ENCODE measurements at places on chromosomes 3 and 15.
A peak's percentile ranks its signal among the peaks of the same experiment; 100 is the strongest.

- DNase-seq = no peak
Measured at GRCh38 chr15:63948436-63948835, 97.8 kb downstream of the DAPK2 start.

- no peak for DNase-seq
Measured at GRCh38 chr15:56160966-56161365, 82.7 kb downstream of the RFX7 start.

DNA sequence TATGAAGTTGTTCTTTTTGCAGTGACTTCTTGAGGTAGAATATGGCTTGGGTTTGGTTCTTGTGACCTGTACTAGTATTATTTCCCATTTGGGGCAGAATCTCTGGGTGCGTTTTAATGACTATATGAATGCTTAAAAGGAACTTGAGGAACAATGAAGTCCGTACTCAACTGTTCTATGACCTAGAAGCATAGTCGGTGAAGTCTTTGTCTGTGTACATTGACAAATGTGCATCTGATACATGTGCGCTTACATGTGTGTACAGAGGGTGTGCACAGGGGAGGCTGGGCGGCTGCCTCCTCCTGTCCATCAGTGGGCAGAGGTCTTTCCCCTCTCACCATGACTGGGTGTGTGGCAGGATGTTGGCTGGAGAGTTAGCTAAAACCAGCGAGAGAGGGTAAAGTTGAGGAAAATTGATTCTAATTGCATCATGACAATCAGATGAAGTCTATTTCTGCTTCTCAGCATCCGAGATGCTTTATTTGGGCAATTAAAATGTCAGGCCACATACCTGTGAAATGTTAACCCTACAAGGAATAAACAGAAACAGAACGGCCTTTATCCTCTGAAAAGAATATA is 1.0 kb upstream of the NR2F2 start:
- no peak for DNase-seq

DNA sequence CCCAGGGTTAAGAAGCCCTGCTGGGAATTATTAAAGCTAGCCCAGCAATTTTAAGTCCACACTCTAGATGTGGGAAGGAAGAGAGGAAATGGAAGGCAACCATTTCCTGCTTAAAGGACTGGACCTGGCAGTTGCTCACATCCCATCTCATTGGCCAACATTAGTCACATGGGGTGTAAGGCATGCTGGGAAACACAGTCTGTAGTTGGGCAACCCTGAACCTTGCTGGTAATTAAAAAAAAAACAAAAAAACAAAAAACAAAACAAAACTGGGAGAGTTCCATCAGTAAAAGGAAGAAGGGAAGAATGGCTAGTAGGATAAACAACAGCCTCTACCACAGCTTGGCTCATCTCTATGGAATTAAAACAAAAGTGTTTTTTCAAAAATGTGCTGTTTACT is 136.0 kb downstream of the VGLL4 start:
- no peak for DNase-seq

- DNase-seq = no peak
Measured at GRCh38 chr3:55489798-55490132, 2.7 kb upstream of the WNT5A start.

DNA sequence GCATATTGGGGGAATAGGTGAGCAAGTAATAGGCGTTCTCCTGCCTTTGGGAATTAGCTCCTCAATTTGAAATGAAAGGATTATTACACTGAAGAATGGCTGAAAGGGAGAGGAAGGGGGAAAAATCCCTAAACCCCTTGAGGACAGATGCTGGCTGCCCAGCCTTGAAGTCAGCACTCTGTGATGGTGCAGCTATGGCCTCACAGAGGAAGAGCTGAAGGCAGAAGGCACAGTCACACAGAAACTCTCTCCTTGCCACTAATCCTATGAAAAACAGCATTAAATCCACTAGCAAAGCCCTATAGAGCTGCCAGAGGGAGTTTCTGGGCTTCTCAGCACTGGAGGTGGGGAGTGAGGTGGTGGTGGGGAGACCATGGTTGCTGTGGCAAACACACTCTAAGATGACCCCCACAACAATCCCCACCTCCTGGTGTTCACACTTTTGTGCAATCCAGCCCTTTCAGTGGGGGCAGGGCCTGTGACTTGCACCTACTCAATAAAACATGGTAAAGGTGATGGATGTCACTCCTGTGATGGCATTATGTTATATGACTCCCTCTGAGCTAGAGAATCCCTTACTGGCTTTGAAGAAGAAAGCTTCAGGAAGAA is 101.2 kb downstream of the RFTN1 start:
- DNase-seq = no peak

DNA sequence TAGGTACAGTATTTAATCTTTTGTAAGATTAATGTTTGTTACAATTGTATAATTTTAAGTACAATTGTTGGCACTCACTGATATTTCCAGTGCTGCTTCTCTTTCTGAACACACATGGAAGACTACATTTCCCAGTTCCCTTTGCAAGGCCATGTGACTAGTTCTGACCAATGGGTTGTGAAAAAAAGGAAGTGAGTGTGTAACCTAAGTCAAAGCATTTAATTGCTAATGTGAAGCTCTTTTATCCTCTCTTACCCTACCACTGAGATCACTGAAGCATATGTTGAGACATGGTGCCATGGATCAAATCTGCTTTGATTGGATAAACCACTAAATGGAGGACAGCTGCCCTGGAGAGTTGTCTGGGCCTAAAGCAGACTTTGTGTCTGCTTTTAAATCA is 83.9 kb upstream of the PLXND1 start:
- DNase-seq = peak; percentile 18

- no peak for DNase-seq
Measured at GRCh38 chr3:2354702-2355101, 256.0 kb downstream of the CNTN4 start.

GRCh38 chr3:121962443-121962842 is 59.6 kb downstream of the ILDR1 start:
- no peak for DNase-seq

- no peak for DNase-seq
Measured at GRCh38 chr3:168996622-168997021, 666.9 kb downstream of the MECOM start.

DNA sequence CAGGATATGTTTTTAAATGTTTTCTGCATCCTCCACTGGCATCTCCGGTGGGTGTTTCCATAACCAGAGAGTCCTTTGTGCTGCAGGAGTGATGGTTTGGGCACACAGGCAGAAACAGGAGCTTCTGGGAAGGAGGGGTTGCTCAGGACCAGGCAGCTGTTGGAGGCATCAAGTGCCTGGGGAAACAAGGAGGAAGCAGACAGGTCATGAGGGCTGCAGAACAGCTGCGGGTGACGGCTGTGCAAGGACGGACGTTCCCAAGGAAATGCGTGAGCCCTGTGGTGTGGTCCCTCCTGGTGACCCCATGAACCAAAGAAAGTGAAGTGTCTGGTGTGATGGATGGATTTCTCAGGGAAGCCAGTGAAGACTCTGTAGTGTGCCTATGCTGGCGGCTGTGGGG is 61.2 kb upstream of the TNFAIP8L3 start:
- DNase-seq = no peak

DNA sequence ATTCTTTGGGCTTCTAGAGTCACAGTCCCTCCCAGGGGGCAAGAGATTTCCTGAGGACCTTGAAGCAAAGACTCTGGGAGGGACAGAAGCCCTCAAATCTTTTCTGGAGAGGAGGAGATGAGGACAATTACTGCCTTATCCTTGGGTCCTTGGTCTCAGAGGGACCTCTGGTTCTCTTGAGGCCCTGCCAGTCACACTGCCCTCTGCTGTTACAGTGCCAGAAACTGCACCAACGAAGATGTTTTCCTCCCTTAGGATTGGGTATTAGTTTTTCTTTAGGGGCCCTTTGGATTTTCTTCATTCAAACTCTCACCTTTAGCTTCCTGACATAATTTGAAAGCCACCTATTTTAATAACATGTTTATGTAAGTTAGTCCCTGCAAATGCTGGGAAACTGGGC is 58.2 kb upstream of the SCN5A start:
- no peak for DNase-seq

DNA sequence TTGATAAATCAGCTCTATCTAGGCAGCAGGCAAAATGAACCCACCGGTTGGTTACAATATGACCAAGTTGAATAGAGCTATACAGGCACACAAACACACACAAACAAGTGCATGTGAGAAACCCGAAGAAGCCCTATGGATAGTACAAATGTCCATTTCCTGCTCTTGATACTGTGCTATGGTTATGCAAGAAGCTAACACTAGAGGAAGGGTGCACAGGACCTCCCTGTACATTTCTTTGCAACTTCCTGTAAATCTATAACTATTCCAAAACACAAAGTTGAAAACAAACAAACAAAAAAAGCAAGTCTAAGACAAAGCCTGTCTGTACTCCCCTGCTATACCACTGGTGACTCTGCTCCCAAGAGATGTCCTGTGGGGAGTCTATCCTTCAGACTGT is 8.2 kb upstream of the FAM240A start:
- DNase-seq = no peak

DNA sequence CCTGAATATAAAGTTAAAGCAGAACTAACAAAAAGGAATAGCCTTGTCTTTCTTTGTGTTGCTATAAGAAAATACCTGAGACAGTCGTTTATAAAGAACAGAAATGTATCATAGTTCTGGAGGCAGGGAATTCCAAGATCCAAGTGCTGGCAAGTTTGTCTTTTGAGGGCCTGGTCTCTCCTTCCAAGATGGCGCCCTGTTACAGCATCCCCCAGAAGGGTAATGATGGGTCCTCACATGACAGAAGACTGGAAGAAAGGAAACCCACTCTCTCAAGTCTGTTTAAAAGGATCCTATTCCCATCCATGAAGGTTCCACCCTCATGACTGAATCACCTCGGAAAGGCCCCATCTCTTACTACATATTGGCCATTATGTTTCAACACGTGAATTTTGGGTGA is 435.1 kb downstream of the MAGI1 start:
- DNase-seq = no peak

DNA sequence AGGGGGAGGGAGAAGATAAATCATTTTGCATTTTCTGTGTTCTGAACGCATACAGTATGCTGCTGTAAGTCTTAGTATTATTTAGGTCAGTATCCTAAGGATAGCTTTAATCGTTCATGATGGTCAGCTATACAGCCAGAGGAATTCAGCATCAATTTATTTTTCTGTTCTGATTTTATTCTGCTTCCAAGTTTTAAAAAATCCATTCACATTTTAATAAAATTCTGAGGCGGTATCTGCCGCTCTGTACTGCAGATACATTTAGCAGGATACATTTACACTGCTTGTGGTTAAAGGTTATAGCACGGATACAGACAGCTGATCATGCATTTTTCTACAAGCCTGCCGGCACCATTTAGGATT is 17.8 kb downstream of the ZBTB38 start:
- DNase-seq = no peak

Measured in nucleus accumbens (tissue), 56 donors.